ENCODE measurements at places on chromosomes 13 and 19. TPM values are rescaled to one million over a fixed set of nuclear protein-coding genes. Genes with fewer than 3 reads are reported as not detected.

HIPK4 gene
- not detected for total RNA-seq

- no peak for DNase-seq
Measured at GRCh38 chr19:53311044-53311443, 22.5 kb upstream of the ZNF845 start.

DNA sequence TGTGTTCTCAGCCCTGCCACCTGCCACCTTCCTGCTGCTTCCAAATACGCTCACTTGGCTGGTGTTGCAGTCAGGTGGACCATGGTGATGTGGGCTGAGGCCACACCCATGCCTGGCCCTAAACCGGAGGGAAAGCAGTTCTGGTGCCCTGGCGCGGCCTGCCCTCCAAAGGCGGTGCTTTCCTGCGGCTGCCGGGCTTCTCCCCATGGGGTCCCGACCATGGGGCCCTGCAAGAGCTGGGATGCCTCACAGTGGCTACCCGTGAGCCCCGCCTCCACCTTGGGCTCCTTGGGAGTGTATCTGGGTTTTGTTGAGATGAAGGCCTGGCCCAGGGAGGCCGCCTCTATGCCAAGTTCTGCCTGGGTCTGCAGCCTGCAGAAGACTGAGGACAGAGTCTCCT lies 73.7 kb downstream of the ERICH6B start:
- DNase-seq: no peak

KRTDAP gene
- not detected for total RNA-seq

DNA sequence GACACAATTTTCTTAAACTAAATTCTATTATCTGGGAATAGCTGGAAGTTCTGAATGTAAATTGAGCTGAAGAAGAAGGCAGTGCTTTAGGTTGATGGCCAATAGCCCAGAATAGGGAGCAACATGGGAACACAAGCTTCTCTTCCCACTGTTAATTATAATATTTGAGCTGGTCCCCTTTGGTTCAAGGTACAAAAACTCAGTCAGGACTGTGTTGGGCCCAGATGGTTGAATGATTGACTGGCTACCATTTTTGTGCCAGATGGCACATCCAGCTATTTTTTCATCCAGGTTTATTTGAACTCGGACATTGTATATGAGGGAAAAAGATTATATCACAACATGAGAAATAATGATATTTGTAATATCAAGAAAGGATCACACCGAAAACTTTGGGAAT lies 458.9 kb downstream of the SLITRK1 start:
- no peak for DNase-seq

ZNF729 gene
- not detected for total RNA-seq

DNA sequence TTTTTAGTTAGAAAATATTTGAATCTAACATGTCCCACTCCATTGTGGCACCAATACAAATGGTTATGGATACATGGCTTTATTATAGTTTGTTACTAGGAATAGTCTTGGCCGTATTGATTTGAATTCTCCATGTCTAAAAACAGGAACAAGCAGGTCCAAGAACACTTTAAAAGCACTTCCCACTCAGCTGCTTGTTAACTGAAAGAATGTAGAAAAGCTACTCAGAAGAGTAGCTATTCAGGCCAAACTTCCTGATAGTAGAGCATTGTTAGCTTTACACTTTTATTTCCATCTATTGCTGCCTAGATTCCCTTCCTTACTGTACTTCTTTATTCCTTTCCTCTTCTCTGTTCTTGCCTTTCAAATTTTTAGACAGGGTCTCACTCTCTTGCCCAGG lies 6.9 kb downstream of the PIBF1 start:
- no peak for DNase-seq

POSTN gene
- total RNA-seq: not detected

DNA sequence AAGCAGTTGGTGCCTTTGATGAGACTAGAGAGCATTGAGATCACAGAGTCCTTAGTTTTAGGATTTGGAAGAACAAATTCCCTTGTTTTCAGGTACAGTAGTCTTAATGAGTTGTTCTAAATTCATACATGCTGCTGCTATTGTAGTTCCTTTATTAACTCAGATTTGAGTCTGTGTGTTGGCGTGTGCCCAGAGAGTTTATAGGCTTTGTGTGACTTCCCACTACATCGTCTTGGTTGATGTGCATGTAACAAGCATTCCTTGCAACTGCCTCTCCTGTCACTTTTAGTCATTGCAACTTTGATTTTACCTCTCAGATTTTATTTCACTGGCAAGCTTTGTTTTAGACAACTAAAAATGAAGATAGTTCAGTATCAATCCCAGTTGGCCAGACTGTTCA lies 135.5 kb downstream of the ZAR1L start:
- no peak for DNase-seq

Measured in B cell (primary cell).